ENCODE measurements at places on chromosomes 13 and 19.
A peak's percentile ranks its signal among the peaks of the same experiment; 100 is the strongest.

GRCh38 chr13:75432045-75432444 lies 49.9 kb downstream of the TBC1D4 start:
- peak; percentile 68 for DNase-seq

DNA sequence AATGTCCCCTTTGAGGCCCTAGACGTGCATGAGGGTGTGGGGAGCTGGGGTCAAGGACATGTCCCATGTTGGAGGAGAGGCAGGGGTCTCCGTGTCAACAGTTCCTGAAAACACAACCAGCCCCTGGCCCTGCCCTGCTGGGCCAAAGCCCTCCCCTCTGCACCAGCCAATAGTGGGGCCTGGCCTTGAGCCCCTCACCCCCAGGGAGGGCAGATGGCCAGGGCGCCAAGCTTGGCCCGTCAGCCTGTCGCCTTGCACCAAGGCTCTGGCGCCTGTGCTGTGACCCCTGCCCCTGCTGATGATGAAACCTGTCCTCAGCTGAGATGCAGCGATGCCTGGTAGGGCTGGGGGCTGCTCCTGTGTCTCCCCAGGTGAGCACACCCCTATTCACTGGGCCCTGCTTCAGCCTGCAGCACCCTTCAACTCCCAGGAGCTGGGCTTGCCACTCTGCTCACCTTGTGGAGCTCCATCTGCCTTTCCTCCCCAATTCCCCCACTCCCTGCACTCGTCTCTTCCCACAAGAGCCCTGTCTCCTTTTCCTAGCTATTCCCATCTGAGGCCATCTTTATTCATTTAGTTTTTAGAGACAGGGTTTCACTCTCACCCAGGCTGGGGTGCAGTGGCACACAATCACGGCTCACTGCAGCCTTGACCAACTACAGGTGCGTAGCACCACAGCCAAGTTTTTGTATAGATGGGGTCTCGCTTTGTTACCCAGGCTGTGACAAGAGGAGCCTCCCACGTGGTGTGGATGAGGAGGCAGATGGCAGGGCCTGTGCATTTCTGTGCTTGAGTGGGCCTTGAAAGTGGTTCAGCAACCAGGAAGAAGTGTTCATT lies 2.1 kb upstream of the HAMP start:
- no peak for DNase-seq

DNA sequence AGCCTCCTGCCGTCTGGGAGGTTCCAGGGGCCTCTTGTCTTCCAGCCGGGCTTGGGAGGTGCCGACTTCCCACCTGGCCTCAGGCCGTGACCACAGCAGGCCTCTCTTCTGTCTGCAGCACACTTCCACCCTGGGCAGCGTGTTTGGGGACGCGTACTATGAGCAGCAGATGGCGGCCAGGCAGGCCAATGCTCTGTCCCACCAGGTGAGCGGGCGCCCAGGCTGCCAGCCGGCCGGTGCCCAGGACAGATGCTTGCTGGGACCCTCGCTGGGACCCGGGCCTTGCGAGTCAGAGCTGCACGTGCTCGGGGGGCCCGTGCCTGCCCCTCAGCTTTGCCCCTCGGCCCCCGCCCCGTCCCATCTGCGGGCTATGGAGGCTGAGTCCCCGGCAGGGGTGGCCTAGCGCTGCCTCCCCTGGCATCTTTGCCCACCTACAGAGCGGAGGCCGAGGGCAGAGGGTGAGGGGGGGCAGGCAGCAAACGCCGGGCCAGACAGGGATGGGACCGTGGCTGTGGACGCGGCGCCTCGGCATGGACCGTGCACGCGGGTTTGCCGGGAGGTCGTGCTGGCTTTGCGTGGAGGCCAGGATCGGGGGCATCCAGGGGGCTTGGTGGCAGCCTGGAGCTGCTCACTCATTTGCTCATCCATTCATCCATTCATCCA lies 16.2 kb downstream of the COMP start:
- DNase-seq, result no peak

DNA sequence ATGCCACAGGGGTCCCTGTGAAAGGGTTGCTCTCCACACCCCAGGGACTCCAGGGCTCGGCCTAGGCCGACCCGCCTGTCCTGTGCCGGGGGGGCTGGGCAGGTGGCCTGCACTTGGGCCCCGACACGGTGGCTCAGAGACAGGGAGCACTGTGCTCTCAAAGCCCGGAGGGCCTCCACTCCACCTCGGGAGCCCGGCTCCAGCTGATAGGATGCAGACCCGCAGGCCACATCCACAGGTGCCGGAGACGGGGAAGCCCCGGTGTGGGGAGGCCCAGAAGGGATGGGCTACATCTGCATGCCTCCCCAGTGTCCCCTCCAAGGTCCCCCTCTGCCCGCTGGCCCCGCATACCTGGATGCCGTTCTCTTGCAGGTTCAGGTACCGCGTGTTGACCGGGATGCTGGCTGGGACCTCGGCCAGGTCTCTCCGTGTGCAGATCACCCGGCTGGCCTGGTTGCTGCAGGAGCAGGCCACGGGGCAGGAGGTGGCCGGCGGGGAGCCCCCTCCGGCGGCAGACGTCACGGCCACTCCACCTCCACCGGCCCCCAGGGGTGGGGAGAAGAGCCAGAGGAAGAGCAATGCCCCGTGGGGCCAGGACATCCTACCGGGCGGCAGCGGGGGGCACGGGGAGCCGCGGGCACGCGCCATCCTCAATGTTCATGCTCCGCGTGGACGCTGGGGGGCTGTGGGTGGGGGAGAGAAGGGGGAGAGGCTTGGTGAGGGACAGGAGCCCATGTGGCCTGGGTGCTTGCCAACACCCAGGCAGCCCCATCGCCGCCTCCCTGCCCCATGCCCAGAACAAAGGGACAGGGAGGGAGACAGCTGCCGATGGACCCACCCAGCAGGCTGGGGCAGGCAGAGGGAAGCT lies 19.8 kb downstream of the LRRC4B start:
- no peak for DNase-seq

DNA sequence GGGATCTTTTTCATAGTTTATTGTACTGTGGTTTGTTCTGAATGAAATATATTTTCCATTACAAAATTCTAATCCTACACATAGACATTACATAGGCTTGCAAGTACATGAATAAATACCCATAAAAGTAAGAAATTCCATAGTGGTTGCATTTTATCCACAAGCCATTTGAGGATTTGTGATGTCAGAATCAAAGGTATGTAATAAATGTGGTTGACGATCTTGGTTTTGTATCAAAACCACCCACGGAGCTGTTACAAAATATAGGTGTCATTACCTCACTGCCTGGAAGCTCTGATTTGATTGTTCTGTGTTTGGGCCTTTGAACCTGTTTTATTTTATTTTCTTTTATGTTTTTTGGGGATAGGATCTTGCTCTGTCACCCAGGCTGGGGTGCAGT lies 125.1 kb downstream of the NALCN start:
- DNase-seq, result no peak

DNA sequence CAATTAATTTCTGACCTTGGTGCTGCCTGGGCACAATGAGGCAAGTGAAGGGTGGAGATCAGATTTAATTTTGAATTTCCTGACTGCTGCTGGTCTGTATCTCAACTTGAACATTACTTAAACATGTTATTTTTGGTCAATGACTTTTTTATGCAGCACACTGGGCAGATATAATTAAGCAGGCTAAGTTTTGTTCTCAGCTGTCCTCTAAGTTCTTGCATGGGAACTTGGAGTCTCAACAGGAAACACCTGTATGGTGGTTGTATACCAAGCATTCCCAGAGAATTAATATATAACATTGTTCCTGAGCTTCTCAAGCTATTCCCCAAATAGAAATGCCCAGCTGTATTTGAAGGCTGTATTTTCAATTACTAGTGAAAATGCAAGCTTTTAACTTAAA lies 113.5 kb upstream of the EDNRB start:
- DNase-seq, result no peak

- no peak for DNase-seq
Observed at GRCh38 chr13:48249018-48249417, 16.0 kb downstream of the ITM2B start.
